Activated naive CD8-positive, alpha-beta T cell treated with anti-CD3 and anti-CD28 coated beads for 36 hours (primary cell): ENCODE measurements at places on chromosomes 5 and 9.
A peak's percentile ranks its signal among the peaks of the same experiment; 100 is the strongest.

DNA sequence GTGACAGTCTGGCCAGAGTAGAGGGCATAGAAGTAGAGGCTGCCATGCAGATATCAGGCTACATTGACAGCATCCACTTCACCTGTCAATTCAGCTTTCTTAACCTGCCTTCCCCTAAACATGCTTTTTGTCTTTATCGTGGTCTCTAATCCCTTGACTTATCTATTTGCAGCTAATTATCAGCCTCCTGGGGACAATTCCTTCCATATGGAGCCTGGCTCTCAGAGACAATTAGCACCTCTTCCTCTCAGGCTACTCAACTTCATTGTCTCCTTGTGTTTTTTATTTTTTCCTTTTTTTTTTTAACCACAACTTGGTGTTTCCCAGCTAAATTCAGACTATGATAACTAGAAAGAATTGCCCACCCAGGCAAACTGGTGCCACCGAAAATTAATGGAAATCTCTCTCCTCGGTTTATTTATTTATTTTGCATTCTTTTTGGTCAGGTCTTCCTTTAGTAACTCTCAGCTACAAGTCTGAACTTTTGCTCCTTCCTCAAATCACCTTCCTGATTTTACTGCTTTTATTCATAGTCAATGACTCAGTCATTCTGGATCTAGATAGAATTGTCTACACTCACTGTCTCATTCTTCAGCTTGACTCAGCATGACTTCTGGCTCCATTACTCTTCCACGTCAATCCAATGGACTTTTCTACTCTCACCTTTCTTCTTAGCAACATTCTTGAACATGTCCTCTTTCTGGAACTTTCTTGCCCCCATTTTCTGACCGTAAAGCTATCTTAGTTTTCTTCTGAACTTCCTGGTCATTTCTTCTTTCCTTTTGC is 63.0 kb upstream of the BASP1 start:
- DNase-seq = no peak

- DNase-seq = no peak
These were observed 324.8 kb downstream of the TMEM38B start for GRCh38 chr9:106019039-106019680.

- DNase-seq = no peak
These were observed 186.2 kb downstream of the PJA2 start for GRCh38 chr5:109223531-109223930.

- no peak for DNase-seq
These were observed 1923.4 kb upstream of the CDH9 start for GRCh38 chr5:28961816-28962215.

GRCh38 chr9:123320814-123321213 is 35.2 kb upstream of the CRB2 start:
- DNase-seq = no peak

DNA sequence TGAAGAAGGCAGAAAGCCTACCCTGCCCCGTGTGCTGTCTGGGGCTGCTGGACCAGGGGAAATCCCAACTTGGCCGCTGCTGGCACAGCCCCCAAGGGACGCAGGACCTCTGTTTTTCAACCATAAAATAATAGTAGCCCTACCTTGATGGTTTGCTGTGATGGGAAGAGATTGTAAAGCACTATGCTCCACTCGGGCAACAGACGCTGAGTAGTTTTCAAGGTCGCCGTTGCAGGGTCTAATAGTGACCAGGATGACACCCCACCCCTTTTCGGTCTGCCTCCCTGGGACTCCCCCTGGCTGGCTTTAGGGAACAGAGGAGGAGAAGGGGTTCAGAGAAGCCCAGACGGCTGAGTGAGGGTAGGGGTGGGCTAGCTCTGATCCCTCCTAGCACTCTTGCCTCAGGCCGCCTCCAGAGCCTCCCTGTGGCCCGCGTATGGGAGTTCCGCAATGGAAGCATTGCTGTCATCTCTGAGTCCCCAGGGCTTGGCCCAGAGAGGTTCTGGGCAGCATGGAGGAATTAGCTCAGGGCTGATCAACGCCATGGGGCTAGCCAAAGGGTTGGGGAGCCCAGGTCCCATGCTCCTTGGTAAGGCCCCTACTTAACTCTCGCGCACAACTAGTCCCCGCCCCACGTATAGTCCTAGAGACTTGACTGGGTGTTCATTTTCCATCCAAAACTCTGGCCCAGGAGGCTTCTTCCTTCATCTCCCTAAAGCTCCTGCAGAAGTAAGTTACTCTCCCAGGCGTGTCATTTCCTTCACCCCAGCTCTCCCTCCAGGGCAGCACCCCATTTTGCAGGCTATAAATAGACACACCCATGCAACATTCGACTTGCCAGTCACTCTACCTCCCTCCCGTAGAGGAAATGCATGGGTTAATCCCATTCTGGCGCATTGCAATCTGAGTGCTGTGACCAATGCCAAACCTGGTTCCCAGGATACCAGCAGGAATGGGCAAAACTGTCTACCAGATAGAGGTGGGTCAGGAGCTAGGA is 1.1 kb upstream of the IRF1 start:
- DNase-seq = no peak

GRCh38 chr5:82023644-82024043 is 51.8 kb downstream of the ATG10 start:
- DNase-seq = no peak

DNA sequence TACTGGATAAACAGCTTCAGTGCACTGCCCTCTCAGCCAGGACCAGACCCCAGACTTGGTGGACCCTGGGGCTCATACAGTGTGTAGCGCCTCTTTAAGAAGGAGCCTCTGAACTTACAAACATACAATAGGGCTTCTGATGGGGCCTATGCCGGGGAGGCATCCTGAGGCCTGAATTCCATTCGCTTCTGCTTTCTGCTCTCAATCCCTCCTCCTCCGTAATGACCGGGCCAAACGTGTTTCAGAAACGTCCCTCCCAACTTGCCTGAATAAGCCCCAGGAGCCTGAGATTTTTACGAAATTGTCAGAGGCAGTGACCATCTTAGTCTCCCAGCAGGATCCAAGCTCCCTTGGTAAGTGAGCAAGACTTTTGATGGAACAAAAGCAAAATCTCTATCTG is 128.1 kb upstream of the BOD1 start:
- no peak for DNase-seq

DNA sequence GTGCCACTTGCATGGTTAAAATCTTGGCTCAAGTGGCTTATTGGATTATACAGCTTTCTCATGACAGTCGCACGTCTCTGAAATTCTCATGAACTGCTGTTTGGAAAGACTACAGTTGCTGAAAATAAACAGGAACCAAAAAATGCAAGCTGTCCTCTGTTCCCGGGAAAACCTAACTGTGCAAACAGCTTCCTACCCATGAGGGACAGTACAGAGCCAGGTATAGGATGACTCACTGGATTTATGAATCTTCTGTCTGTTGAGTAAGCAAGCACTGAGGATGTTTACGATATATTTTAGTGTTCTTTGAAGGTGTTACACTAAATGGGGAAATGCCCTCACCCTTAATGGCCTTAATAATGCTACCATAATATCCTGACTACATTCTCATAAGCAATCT is 380.3 kb upstream of the TNC start:
- no peak for DNase-seq

- no peak for DNase-seq
These were observed 605.6 kb downstream of the MTRR start for GRCh38 chr5:8474569-8474930.

DNA sequence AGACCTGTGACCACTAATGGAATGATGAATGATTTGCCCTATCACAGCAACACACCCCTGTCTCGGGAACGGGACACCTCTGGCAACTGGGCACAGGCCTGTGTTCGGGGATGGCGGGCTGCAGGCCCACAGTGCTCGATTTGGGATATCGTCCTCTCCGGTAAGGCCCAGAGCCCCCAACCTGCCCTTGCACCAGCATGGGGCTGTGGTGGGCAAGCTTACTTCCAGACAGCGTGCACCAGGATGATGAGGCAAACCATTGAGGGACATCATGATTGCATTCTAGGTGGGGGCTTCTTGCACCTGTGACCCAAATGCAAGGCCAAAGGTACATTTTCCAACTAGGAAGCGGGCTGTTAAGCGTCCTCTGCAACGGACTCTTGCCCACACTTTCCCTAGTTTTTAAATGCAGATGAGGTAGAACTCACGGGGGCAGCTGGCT is 275.4 kb downstream of the FSTL4 start:
- no peak for DNase-seq

- no peak for DNase-seq
These were observed 807.9 kb downstream of the PRELID2 start for GRCh38 chr5:145027286-145027685.

DNA sequence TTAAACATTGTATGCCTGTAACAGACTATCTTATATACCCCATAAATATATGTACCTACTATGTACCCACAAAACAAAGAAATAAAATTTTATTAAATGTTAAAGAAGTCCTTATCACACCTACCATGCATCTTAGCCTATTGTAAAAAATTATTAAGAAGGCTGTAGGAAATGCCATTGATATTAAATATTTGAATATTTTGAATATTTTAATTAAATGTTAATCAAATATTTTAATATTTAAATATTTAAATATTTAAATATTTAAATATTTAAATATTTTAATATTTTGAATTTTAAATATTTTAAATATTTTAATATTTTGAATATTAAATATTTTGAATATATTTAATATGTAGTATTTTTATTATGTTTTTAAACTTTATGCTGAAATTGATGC is 331.5 kb upstream of the ATP10B start:
- no peak for DNase-seq

GRCh38 chr5:140220032-140220697 is 45.2 kb downstream of the CYSTM1 start:
- DNase-seq = no peak

- DNase-seq = peak; percentile 76
These were observed 1.6 kb upstream of the ANXA2R start for GRCh38 chr5:43041669-43042175.

- no peak for DNase-seq
These were observed 1329.0 kb upstream of the WWC1 start for GRCh38 chr5:166962461-166962860.

DNA sequence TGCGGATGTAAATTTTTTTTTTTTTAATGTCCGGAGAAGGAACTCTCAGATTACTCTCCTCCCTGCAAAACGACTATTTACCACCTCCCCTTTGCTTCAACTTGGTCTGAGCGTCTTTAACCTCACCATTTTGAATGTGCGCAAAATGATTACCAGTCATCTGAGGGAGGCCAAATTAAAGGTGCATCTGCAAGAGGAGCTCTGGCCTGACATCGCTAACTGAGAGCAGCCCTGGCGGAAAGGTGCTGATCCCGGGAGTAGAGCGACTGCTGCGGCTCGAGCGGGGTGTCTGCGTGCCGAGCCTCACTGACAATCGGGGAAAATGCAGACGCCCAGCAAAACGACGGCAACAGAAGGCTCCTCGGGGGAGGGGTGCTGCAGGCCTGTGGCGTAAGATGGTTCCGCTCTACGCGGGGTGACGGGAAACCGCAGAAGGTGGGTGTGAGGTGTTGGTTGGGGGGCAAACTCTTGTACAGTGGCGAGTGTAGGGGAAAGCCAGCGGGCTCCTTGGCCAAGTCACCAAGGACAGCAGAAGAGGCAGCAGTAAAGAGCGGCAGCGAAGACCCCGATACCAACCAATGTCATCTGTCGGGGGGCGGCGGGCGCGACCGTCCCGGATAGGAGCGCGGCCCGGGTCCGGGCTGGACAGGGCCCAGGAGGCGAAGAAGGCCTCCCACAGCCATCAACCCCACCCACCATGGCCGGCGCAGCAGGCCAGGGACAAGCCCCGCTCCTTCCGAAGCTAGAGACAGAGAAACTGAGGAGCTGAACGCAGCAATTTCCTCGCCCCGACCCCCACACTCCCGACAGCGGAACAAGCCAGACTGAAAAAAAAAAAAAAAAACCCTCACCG is 557 bp downstream of the PJA2 start:
- DNase-seq = peak; percentile 87

GRCh38 chr9:136193127-136193890 is 11.6 kb downstream of the LHX3 start:
- DNase-seq = no peak

DNA sequence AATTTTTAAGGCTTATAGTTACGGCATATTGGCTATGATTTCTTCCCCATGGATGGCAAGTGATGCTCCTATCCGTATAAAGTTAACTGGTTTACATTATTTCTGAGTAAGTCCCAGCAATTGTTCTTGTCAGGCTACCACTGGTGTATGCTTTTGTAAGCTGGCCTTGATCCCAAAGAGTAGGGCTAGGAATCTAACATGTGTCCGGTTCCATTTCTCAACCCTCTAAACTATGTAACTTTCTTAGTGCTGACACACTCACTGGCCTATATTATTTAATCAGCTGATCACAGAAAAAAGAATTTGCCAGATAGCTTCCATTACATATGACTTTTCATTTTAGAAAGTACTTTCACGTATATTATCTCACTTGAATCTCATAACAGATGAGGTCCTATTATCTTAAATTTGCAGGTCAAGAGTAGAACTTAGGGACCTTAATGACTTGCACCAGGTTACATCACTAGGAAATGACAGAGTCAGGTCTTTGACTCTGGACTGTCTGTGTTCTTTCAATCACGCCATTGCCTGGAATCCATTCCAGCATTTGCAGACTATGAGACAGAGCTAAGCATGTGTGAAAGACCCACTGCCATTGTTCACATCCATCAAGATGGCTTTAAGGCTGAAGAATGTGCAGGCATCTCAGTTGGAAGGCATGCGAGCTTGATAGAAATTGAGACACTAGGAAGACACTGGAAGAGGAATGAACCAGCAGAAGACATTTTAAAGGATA is 362.9 kb downstream of the ARRDC3 start:
- DNase-seq = no peak

DNA sequence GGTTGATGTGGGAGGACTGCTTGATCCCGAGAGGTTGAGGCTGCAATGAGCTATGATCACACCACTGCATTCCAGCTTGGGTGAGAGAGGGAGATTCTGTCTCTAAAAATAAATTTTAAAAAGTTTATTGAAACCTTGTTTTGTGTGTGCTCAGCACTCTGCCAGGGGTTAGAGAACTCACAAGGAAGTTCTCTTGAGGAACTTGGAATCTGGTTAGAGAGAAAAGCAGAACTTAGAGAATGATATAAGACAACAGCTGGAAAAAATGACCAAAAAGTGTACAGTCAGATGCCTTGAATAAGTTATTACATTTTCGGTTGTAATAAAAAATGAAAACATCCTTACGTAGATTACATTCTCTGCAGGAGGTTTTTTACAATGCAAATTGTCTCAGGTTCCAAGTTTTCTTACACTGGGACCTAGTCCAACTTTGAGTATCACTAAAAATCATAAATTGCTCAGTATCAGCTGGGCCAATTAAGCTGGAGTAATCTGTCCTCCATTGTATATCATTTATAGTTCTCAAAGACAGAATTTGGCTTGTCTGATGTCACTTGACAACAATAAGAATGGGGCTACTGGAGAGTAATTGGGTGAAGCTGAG is 21.7 kb upstream of the TENT2 start:
- no peak for DNase-seq

DNA sequence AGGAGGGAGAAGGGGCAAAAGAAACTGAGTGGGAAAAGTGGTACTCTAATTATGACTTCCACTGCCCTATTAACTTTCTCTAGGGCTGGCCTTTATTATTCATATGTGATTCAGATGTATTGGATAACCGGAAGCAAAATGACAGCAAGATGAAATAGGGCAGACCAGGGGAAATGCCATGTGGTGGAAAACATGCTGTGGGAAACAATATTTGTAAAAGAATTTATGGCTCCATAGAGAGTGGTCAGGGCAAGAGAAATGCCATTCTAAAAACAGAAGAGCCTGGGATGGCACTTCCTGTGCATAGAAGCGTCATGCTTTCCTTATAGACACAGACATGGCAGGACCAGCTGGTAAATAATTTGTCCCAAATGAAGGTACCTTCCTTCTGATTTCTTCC is 67.7 kb downstream of the MEGF10 start:
- DNase-seq = no peak
